GM13977 (cell line): ENCODE measurements at places on chromosomes 3 and 15.

GRCh38 chr3:189745622-189746021 lies 114.4 kb downstream of the TP63 start:
- DNase-seq: no peak

- DNase-seq: no peak
These were observed 15.7 kb upstream of the CFAP161 start for GRCh38 chr15:81118361-81118760.

DNA sequence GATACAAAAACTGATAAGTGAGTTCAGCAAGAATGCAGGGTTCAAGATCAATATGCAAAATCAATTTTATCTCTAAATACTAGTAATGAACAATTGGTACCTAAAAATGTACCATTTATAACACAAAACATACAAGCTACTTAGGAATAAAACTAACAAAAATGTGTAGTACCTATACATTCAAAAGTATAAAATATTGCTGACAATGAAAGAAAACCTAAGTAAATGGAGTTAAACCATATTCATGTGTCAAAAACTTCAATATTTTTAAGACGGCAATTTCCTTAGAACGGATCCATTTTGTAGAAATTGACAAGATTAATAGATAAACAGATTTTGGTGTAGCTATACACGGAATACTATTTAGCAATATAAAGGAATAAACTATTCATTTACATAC lies 343.1 kb upstream of the CCDC54 start:
- DNase-seq: no peak

- no peak for DNase-seq
These were observed 416.8 kb downstream of the NR2F2 start for GRCh38 chr15:96747291-96747690.

GRCh38 chr3:87949879-87950208 lies 109.0 kb downstream of the CGGBP1 start:
- DNase-seq: no peak
